NK-92 treated with Interleukin-12 subunit alpha and Interleukin-12 subunit beta, amount 100 ng/mL, for 24 hours (cell line): ENCODE measurements at places on chromosomes 4 and X.

- DNase-seq = no peak
These were observed 566.7 kb downstream of the DMD start for GRCh38 chrX:32644476-32645245.

DNA sequence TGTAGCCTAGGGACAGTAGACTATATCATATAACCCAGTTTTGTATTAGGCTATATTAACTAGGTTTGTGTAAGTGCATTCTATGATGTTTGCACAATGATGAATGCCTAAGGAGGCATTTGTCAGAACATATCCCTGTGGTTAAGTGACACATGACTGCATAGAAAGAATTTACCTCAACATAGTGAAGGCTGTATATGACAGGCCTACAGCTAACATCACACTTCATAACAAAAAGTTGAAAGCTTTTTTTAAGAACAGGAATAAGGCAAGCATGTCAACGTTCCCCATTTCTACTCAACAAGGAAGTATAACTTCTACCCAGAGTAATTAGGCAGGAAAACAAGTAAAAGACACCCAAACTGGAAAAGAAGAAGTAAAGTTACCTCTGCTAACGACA, 165.9 kb upstream of the NDST4 start:
- no peak for DNase-seq

DNA sequence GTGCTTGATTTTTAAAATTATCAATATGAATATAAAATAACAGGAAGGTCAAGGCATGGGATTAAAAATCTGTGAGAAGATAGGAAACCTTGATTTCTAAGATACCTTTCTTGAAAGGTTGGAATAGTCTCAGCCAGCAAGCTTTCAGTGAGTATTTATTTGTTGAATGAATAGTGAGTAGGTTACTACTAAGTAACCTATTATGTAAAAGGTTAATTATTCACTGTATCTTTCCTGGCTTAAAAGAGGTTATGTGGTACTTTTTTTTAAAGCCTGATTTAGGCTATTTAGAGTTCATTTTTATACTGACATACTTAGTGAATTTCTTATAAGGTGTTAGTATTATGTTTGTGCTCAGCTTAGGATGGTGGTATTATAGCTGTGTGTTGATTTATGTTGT, 123.5 kb downstream of the PTPN13 start:
- no peak for DNase-seq

- no peak for DNase-seq
These were observed 44.0 kb downstream of the SCD5 start for GRCh38 chr4:82754513-82755165.

DNA sequence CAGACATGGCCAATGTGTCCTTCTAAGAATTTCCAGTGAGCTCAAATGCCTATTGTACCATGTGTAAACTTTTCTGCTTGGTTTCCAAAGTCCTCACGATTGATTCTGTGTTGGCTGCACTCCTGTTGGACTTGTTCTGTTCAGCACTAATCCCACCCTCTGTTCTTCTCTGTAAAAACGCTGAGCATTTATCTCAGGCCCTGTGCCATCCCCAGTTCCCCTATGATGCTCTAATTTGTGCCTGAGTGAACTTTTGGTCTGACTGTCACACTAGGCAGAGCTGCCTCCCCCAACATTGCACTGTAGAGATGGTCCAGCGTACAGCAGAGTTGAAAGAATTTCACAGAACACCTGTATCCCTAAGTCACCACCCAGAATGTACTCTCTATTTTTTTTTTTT, 76.1 kb upstream of the STS start:
- no peak for DNase-seq

- DNase-seq = no peak
These were observed 826 bp downstream of the POU4F2 start for GRCh38 chr4:146639506-146639932.

- no peak for DNase-seq
These were observed 46.3 kb upstream of the MAGEC3 start for GRCh38 chrX:141791856-141792255.
